ENCODE measurements at places on chromosomes 6 and 20. TPM values are rescaled to one million over a fixed set of nuclear protein-coding genes. Genes with fewer than 3 reads are reported as not detected.

Gene POLH
- total RNA-seq: 19.3 TPM

Gene DLL1
- 0.96 TPM for total RNA-seq

Gene LY6G6C
- 3.1 TPM for total RNA-seq

Gene DOP1A
- total RNA-seq: 31.8 TPM
